ENCODE measurements at places on chromosomes 13 and 19.

GRCh38 chr13:110266983-110267382, 40.0 kb downstream of the COL4A1 start:
- DNase-seq: no peak

DNA sequence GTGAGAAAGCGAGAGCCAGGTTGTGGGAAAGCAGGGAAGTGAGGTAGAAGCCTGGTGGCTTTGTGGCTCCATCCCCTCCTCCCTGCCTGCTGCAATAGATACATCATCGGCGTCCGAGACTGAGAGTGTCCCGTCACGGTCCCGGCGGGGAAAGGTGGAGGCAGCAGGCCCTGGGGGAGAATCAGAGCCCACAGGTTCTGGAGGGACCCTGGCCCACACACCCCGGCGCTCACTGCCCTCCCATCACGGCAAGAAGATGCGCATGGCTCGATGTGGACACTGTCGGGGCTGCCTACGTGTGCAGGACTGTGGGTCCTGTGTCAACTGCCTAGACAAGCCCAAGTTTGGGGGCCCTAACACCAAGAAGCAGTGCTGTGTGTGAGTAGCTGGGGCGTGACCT, 5.1 kb downstream of the KMT2B start:
- DNase-seq: no peak

DNA sequence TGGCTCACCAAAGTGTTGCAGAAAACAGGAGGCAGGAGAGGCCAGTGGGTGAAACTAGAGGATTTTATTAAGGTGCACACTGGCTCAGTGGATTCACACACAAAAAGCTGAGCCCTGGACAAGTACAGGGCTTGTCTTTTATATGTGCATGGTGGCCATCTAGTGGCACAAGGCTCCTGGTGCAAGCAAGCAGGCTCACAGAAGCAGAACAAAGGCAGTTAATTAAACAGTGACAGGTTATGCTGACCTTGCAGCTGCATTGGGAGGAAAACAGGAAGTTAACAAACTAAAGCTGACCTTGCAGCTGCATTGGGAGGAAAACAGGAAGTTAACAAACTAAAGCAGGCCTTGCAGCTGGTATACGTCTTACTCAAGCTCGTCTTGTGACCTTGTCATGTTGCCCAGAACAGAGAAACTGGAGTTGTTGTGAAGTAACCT, 65.3 kb upstream of the ZNF681 start:
- no peak for DNase-seq

DNA sequence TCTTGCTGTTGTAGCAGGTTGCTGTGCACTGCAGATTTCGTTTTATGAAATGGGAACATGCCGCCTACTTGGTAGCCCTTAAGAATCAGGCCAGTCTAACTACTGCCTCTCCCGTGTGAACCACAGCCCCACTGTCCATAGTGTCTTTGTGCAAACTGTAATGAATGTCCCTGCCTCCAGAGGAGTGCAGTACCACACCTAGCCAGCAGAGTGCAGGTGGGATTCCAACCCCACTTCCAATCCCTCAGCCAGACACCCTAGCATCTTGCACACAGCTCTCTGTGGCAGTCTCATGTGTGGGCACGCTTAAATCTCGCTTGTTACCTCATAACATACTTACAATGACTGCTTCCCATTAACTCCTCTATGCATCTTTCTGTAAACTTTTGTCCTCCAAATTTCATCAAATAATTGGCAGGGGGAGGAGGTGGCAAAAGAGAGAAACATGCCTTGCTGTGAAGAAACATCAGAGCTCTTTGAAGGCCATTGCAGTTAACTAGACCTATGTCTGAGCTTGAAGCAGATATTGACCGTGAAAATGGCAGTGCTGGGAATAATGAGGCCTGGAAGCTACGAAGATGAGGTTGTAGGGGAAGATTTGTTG, 47.2 kb downstream of the ZAR1L start:
- no peak for DNase-seq

GRCh38 chr19:3785938-3786824, at the start of gene MATK:
TSS of gene MATK (minus strand) at chr19:3786381. CDS start at chr19:3785135, 1,246 bp downstream.
- DNase-seq: no peak

GRCh38 chr19:33676999-33677665, 55.4 kb downstream of the CHST8 start:
- DNase-seq: no peak

DNA sequence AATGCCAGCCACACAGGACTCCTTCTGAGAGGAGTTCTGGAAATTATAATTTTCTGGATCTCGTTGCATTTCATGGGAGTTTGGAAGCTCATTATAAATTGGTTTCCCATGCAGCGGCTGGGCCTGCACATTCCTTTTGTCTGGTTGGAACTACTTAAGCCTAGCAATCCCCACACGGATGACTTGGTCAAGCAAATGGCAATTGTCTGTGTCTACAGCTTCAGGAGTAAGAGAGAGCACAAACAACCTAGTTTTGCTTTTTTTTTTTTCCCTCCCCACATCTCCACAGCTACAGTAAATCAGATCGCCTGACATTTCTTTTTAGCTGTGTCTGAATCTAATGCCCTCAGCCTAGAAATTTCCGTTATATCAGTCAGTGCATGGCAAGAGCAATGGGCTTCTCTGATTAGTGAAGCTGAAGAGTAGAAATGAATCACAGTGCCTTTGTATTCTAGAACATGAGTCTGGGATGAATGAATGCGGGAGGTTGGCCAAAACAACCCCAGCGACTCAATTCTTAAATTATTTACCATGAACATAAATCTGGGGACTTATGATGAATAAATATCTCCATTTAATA, 15.1 kb downstream of the PCDH8 start:
- no peak for DNase-seq

DNA sequence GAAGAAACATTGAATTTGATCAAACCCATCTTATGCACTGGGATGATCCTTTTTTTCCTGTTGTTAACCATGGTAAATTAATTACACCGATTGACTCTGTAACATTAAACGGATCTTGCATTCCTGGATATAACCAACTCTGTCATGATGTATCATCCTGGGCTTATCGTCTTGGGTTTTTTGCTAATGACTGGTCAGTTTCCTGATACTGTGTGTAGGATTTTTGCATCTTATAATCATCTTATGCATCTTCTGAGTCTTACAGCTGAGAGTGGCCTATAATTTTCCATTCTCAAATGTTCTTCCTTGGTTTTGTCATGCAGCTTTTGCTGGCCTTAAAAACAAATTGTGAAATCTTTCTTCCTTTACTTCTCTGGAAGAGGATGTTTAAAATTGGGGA, 12.8 kb downstream of the DCUN1D2 start:
- DNase-seq: no peak

DNA sequence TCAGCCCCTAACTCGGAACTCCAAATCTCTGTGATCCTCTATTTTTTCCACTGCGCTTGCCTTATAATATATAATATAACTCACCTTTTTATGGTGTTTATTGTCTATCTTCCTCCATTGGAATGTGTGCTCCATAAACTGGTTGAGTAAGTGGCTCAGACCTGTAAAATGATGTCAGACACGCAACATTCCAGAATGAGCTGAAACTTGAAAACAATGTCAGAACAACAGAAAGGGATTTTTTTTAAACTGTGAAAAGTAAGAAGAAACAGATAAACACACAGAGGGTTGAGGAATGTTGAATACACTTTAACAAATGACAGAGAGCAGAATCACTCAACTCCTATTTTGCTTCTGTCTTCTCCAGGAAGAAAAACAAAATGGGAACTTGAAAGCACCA, 19.1 kb upstream of the FAM216B start:
- no peak for DNase-seq

DNA sequence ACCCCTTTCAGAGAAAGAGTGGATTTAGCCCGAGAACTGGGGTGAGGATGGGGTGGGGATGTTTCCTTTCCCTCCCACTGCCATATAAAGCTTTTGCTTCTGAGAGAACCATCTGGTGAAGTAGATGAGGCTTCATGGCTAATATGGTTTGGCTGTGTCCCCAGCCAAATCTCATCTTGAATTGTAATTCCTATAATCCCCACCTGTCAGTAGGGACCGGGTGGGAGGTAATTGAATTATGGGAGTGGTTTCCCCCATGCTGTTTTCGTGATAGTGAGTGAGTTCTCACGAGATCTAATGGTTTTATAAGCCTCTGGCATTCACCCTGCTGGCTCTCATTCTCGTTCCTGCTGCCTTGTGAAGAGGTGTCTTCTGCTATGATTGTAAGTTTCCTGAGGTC, 270.9 kb downstream of the LMO7 start:
- no peak for DNase-seq

GRCh38 chr19:45245826-45246225, 619 bp upstream of the EXOC3L2 start:
- no peak for DNase-seq

- DNase-seq: no peak
These were observed 90.0 kb downstream of the WDFY2 start for GRCh38 chr13:51674276-51674675.

DNA sequence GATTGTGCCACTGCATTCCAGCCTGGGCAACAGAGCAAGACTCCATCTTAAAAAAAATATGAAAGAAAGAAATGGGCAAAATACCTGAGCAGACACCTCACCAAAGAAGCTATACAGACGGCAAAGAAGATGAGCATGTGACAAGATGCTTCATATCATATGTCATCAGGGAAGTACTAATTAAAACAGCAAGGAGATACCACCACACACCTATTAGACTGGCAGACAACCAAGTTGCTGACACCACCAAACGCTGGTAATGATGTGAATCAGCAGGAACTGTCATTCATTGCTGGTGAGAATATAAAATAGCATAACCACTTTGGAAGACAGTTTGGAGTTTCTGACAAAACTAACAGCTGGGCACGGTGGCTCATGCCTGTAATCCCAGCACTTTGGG, 11.5 kb upstream of the TFDP1 start:
- DNase-seq: no peak

DNA sequence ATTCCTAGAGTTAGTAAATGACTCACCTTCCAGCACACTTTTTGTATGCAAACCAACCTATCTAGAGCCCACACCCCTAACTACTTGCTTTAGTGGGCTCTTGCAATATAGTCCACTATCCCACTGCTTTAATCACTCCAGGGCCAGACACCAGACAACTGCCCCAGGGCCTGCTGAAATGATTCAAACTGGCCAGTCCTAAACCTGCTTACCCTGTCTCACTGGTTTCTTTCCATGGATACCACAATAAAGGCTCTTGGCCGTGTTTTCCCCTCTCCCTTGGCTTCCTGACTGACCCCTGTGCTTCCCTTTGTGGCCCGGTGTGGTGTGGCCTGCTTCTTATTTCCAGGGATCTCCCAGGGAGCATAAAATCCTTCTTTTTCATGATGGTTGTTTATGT, 14.6 kb downstream of the HS6ST3 start:
- no peak for DNase-seq

- no peak for DNase-seq
These were observed 131.5 kb downstream of the CRYL1 start for GRCh38 chr13:20394169-20394501.

GRCh38 chr19:42455621-42456081, 12.9 kb upstream of the CXCL17 start:
- no peak for DNase-seq

DNA sequence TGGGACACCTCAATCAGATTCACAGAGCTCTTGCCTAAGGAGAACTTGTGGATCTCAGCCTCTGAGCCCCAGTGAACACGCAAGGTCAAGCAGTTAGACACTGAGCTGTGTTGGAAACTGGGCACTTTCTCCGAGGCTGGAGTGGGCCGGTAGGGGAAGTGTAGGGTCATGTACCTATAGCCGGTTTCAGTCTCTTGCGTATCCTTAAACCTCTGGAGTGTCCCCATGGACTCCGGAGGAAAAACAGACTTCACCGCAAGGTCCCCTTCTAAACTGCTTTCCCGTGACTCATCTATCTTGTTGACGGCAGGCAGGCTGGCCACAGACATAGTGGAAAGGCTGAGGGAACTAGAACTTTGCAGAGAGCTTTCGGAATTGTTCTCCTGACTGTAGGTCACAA, 11.3 kb downstream of the IQCN start:
- DNase-seq: no peak

GRCh38 chr13:34942732-34943435, 814 bp downstream of the NBEA start:
- no peak for DNase-seq

DNA sequence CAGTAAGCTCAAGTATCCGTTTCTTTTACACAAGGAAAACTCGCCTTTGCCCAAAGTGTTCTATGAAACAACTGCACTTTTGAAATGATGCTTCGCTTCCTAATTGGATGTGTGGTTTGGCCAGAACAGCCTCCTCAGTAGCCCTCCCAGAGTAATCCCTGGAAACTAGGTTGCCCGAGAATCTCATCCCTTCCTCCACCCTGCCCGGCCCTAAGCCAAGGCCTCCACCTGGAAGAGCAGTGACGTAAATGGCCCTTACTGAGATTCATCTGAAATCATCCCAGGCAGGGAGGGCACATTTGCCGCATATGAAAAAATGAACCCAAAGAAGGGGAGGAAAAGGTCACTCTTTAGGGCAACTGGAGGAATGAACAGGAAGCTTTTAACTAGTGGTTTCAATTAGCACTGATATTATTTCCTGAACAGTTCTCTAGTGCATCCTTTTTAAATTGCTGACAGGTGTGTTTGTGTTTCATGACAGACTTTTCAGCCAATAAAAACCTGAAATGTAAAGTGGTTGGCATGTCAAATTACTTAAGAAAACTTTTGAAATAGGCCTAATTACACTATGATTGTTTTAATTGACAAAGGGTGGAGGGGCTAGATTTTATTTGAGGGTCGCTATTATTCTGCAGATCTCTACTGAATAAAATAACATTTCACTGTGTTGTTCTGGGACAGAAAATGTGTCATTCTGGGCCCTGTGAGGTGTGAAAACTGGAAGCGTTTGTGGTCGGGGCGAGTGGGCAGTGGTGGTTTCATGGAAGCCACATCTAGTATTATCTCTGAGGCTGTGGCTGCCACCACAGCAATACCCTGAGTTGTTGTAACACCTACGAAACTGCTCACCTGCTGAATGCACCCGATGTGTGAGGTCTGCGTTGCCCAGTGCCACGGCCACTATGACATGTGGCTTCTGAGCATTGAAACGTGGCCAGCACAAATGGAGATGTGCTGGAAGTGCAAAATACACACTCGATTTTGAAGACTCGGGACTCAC, 112.1 kb downstream of the ZIC5 start:
- DNase-seq: peak; percentile 20

DNA sequence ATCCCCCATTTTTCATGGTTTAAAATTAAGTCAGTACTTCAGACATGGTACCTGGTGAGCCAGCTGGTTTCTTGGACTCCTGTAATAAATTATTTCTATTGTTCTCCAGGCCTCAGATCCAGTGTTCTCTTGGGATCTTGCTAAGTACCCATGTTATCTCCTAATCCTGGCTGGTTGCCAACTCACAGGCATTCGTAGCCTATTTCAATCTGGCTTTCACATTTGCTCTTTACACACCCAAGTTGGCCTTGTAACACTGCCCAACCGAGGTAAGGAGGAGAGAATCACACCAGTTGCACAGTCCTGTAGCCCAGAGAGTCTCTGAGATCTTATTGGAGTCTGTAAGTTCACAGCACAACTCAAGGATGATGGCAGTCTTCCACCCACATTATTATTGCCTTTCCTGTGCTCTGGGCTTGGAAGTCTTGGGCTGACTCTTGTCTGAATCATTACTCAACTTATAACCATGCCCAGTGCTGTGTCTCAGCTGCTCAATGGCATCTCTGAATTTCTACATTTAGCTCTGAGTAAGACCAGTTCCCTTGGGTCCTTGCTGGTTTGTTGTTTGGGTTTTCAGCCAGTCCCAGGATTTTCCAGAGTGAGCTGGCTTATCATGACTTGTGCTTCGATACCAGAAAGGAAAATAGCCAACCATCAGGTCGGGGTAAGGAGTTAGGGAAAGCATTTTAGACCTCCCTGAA, 76.6 kb upstream of the KLF12 start:
- DNase-seq: no peak
